ENCODE measurements at places on chromosomes 1 and 21.
A peak's percentile ranks its signal among the peaks of the same experiment; 100 is the strongest.

DNA sequence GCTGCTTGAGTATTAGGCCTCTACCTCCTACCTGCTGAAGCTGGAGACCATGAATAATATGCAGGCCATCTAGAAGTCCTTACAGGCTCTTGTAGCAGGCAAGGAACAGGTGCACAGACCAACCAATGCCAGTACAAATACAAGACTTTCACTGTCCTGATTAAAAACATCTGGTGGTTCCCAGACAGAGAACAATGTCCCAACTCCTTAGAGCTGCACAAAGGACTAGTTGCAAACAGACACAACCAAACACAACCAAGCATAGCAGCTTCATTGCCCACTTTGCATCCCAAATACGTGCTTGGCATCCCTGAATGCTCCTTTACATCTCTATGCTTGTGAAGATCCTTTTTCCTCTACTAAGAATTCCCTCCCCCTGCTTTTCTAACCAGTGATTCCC lies 98.1 kb upstream of the CXADR start:
- no peak for DNase-seq

DNA sequence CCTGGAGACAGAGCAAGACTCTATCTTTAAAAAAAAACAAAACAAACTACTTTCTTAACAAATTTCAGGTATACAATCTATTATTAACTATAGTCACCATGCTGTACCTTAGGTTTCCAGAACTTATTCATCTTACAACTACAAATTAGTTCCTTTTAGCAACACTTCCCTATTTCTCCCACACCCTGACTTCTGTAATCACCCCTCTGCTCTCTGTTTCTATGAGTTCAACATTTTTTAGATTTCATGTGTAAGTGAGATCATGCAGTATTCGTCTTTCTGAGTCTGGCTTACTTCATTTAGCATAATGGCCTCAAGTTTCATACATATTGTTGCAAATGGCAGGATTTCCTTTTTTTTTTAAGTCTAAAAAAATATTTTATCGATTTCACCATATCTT lies 77.9 kb upstream of the LPGAT1 start:
- no peak for DNase-seq

DNA sequence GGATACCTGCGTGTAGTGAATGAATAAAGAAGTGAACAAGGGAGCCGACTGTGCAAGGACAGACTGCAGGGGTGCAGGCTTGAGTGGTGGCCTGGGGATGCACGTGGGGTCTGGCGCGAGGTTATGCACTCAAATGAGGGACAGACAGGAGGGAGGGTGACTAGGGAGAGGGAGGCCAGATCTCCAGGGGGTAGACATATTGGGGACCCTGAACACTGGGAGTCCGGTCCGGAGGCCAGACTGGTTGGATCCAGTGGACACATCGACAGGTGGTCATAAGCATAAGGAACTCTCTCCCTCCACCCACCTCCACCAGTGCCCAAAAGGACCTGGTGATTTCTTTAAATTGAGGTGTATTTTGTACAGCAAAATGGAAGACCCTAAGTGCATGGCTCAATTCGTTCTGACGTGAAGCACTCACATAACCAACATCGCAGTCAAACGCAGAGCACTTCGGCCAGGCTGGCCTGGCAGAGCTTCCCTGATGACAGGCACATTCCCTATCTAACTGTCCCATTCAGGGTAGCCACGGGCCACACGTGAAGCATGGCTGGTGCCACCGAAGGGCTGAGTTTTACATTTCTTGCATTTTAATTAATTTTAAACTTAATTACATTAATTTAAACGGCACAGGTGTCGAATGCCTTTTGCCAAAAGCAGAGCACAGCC lies 14.0 kb downstream of the WNT3A start:
- no peak for DNase-seq

GRCh38 chr1:193787061-193787460 lies 600.6 kb upstream of the B3GALT2 start:
- DNase-seq: no peak

DNA sequence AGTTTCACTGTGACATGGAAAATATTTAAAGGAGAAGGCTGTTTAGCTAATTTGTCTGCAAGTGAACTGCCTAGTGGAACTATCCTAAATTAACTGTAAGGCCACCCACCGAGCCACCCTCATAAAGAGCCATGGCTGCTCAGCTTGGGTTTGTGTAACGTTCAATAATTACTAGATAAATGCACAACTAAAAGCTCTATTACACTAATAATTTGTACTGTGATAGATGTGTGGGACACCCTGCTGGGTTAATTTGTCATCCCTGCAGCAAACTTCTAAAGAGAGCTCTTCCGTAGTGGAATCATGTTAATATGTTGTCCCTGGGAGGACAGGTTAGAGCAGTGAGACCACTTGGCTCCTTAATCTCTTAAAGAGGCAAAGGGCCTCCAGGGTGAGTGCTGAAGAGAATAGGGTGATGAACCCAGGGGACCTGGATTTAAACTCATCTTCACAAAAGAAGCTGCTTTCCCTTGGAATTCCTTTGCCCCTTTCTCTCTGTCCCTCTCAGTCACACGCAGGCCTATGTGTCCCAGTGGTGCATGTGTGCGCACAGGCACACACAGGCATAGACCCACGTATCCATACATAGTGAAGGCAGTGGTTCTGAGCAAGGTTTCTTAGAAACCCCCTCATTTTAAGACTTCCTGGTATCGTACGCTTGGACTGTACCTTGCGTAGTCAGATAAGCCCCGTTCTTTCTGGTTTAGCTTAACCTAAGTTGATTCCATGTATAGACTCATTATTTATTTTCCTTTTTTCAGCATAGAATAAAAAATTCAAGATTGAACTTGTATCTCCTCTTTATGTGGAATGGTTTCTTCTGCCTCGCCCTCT lies 310.3 kb downstream of the NFIA start:
- no peak for DNase-seq

GRCh38 chr1:114700036-114700600 lies 4.8 kb upstream of the AMPD1 start:
- DNase-seq: no peak

- no peak for DNase-seq
These were observed 188.5 kb downstream of the TGFBR3 start for GRCh38 chr1:91697416-91697815.

GRCh38 chr1:94067196-94067595 lies 53.8 kb downstream of the ABCA4 start:
- DNase-seq: no peak

GRCh38 chr1:171107262-171107940 lies 16.7 kb downstream of the FMO3 start:
- DNase-seq: no peak

GRCh38 chr1:163055531-163055930 lies 13.6 kb upstream of the RGS4 start:
- DNase-seq: no peak

DNA sequence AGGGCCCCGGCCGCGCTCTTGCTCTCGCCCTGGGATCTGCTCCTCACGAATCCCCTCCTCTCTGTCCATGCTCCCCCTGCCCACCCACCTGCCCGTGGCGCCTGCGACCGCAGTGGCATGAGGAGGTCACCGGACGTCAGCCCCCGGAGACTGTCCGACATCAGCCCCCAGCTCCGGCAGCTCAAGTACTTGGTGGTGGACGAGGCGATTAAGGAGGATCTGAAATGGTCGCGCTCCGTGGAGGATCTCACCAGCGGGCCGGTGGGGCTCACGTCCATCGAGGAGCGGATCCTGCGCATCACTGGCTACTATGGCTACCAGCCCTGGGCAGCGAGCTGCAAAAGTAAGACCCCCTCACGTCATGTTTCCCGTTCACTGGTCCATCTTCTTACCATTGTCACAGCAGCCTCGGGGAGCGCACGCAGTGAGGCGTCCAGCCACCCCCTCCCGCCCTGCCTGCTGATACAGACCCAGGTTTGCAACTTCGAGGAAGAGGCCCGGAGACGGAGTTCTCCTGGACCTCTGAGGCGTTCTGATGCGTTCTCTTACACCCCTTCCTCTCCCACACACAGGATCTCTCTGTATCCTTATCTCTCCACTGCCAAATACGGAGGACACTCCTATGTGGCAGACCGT lies 1.1 kb downstream of the SLC35F3 start:
- no peak for DNase-seq

- no peak for DNase-seq
These were observed 23.2 kb downstream of the ERRFI1 start for GRCh38 chr1:8002921-8003320.

- DNase-seq: no peak
These were observed 3.2 kb upstream of the PADI4 start for GRCh38 chr1:17304826-17305175.

- no peak for DNase-seq
These were observed 14.0 kb upstream of the SLC41A1 start for GRCh38 chr1:205826995-205827394.

DNA sequence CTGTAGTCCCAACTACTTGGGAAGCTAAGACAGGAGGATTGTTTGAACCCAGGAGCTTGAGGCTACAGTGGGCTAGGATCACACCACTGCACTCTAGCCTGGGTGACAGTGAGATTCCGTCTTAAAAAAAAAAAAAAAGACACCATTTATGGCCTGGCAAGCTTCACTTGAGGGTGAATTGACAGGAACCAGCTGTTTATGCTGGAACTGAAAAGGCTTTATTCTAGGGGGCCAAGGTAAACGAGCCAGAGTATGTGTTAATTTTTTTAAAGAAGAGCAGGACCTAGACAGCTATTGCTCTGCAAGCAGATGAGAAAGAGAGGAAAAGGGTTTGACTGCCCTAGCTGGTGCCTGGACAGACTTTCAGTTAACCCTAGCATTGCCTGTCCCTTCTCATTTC lies 37.0 kb downstream of the S100A6 start:
- no peak for DNase-seq

DNA sequence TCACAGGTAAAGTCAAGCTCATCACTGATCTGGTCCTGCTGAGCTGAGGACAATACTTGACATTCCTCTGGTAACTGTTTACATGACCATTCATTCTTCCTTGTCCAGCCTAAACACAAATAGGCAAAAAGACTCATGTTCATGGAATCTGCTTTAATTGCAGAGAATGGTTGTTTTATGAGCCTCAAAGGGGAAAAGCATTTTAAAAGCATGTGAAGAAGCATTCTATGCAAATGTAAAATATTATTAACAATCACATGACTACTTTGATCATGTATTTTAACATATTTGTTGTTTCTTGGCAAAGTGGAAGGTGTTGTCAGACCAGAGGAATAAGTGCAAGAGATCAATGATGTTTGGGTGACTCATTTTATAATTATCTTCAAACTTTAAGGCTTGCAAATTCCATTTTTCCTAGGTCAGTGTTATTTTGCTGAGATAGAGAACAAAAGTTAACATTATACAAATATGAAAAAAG lies 133.7 kb downstream of the RUNX1 start:
- DNase-seq: no peak

- peak; percentile 75 for DNase-seq
These were observed 689 bp downstream of the NASP start for GRCh38 chr1:45584351-45585109.

DNA sequence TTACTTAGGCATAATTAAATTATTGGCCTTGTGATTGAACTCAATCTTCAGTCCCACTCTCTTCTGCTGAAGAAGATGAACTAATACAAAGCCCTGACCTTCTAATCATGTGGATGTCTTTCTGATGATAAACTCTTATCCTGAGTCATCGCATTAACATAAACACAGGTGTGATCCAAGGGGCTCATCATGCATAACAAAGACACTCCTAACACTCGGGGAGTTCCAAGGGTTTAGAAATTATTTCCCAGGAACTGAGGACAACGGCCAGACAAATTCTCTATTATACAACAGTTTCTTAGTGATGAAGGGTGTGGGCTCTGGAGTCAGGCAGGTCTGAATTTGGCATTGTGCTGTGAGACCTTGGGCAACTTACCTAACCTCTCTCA lies 18.0 kb downstream of the DUSP10 start:
- DNase-seq: no peak

DNA sequence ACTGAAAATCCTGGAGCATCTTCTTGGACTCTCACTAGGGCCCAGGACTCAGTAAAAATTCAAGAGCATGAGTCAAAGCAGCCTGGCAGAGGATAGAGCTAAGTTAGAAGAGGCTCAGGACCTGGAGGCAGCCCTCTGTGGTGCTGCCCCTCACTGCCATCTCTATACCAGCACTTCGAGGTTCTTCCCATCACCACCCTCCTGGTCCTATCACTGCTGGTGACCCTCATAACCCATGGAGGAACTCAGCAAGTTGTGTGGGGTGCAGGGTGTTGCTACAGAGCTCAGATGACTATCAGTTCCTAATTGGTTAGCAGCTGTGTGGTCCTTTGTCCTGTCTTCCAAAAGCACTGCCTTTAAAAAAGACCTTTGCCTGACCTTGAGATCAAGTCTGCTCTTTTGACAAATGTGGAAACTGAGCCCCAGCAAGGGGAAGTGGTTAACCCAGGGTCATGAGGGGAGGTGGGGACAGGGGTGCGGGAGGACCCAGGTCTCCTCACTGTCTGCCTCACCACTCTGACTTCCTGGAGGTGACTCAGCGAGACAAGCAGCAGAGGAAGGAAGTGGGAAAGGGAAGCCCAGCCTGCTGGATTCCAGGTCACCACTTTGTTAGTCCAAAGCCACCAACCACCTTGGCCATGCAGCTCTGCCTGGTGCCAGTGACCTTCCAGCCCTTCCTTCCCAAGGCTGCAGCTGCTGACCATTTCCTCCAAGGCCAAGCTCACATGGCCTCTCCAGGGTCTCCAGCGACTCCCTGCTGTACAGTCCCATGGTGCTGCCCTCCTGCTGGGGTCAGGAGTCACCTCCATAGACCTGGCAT lies 199.4 kb upstream of the EDN2 start:
- DNase-seq: peak; percentile 4

GRCh38 chr1:61816191-61816590 lies 73.9 kb downstream of the PATJ start:
- DNase-seq: no peak

- no peak for DNase-seq
These were observed 42.9 kb upstream of the ID3 start for GRCh38 chr1:23601968-23602876.

- DNase-seq: no peak
These were observed 51.0 kb downstream of the SCP2 start for GRCh38 chr1:52978045-52978444.

All from glomerular endothelial cell (primary cell).